ENCODE measurements at places on chromosomes 2 and 18.

GRCh38 chr2:66228128-66228547, 206.8 kb upstream of the MEIS1 start:
- H3K27me3 ChIP-seq = no peaks in the 10 kb centered on the region
- no peaks in the 10 kb centered on the region for H3K4me1 ChIP-seq
- H3K27ac ChIP-seq = no peak overlapping the region
- DNase-seq = no peak

DNA sequence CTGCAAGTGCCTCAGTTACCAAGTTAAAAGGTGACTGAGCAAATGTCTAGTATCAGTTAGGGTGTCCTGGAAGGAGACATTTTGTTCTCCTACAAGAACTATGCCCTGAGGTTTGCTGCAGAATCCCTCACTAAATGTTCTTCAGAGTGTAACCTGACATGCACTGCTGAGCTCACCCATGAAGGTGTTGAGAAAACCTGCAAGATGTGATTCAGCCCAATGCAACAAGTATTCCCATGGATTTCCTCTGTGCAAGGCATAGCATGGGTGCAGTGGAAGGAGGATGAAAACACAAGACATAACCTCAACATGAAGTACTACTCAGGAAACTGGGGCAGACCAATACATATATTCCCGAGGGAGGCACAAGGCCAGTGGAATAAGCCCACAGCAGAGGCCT, 15.4 kb upstream of the UGT1A8 start:
- H3K36me3 ChIP-seq = no peaks in the 10 kb centered on the region
- H3K27ac ChIP-seq = no peak overlapping the region
- DNase-seq = no peak
- H3K27me3 ChIP-seq = peaks cover 11% of the 10 kb centered on the region
- H3K4me3 ChIP-seq = no peak overlapping the region
- H3K4me1 ChIP-seq = no peaks in the 10 kb centered on the region

DNA sequence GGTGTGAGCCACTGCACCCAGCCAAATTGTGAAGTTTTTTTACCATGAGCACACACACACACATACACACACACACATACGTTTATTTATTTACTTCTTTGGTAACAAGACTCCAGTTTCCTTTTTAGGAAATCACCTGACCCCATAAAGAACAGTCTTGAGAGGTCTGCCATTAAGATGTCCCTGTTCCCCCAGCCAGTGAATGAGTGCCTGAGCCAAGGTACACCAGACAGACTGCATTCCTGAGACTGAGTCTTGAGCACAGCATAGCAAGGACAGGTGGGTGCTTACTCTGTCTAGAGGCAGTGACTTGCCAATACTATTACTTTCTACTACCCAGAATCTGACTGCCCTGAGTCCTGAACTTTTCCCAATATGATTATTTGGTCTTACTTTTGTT, 167.2 kb upstream of the SATB2 start:
- no peak overlapping the region for H3K4me3 ChIP-seq
- H3K4me1 ChIP-seq = no peaks in the 10 kb centered on the region
- no peak overlapping the region for H3K27ac ChIP-seq
- no peaks in the 10 kb centered on the region for H3K27me3 ChIP-seq

DNA sequence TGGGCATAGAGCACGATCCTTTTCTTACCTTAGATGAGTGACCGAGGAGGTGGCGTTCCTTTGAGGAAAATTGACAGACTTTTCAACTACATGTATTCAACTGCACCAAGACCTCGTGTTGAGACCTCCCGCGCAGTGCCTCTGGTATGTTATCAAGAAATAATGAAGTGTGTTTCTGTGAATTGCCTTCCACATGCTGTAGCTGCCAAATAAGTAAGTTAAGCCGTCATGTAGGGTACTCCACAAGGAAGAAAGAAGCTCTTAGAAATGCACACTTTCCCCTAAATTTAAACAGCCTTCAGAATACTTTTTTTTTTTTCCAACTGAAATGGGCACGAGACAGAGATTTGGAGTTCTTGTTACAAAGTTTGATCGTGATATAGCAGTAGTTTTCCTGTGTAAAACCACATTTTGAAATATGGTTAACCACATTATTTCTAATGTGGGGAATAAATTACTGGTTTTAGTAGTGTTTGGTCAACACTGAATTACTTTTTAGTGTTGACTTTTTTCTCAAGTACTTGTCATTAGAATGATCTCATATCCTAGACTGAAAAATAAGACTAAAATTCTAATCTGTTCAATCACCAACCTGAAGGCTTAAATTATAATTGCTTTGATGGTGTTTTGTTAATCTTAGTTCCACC, 30.5 kb downstream of the PDK1 start:
- H3K27ac ChIP-seq = peak overlapping the region; percentile 70
- H3K27me3 ChIP-seq = no peaks in the 10 kb centered on the region
- no peak overlapping the region for H3K4me3 ChIP-seq
- no peak for DNase-seq

DNA sequence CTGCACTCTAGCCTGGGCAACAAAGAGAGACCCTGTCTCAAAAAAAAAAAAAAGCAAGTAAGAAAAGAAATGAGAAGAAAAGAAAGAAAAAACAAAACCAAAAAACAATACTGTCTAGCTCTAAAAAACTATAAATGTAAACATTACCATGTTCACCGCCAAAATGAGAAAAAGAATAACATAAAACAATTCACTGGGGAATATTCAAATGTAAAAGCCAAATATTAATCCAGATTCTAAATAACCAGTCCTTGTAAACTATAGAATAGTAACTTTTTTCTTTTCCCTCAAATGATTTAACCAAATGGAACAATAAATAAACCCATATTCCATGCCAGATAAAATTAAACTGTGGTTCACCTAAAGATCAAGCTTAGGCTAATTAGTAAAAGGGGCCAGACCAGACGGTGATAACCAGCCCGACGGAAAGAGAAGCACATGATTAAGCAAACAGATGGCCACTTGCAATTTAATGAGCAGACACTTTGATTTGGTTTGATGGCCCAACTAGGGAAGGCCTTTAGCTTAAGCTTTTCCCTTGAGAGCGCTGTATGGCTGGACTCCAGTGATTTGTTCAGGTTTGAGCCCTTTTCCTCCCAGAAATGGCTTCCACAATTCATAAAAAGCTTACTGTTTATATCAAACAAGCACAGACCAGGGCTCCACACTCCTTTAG, 39.4 kb upstream of the ZNF397 start:
- H3K4me1 ChIP-seq = no peaks in the 10 kb centered on the region
- H3K36me3 ChIP-seq = peaks cover 11% of the 10 kb centered on the region
- H3K27me3 ChIP-seq = peaks cover 17% of the 10 kb centered on the region
- no peak overlapping the region for H3K4me3 ChIP-seq

DNA sequence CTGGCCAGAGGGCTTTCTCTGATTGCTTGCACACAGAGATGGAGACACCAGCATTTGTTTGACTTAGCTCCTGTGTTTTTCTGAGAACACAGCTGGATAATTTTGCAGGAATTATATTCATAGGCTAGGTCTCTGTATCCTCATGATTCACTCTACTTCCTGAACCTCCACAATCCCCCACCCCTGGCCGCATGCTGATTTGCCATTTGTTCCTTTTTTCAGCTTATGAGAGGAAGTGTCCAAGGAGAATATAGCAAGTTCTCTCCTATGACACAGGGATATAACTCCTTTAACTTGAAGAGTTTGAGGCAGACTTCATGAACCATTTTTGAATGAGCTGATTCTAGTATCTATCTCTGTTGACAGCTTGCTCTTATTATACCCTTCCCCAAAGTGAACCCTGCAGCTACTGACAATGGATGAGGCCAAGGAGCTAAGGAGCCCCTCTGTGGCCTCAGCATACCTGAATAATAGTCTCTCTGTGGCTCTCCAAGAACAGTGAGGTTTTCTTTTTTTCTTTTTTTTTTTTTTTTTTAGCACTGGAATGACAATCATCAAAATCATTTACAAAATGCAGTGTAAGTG, 15.4 kb downstream of the CAVIN2 start:
- peaks cover 13% of the 10 kb centered on the region for H3K27me3 ChIP-seq
- H3K36me3 ChIP-seq = no peaks in the 10 kb centered on the region
- H3K4me1 ChIP-seq = no peaks in the 10 kb centered on the region
- no peak overlapping the region for H3K27ac ChIP-seq

GRCh38 chr2:2550856-2551255, 219.8 kb upstream of the MYT1L start:
- peaks cover 2% of the 10 kb centered on the region for H3K36me3 ChIP-seq
- no peaks in the 10 kb centered on the region for H3K27me3 ChIP-seq
- no peaks in the 10 kb centered on the region for H3K4me1 ChIP-seq

GRCh38 chr18:37435150-37435867, 130.3 kb downstream of the CELF4 start:
- DNase-seq = no peak
- H3K27me3 ChIP-seq = no peaks in the 10 kb centered on the region
- no peaks in the 10 kb centered on the region for H3K36me3 ChIP-seq
- no peak overlapping the region for H3K4me3 ChIP-seq
- H3K27ac ChIP-seq = no peak overlapping the region

DNA sequence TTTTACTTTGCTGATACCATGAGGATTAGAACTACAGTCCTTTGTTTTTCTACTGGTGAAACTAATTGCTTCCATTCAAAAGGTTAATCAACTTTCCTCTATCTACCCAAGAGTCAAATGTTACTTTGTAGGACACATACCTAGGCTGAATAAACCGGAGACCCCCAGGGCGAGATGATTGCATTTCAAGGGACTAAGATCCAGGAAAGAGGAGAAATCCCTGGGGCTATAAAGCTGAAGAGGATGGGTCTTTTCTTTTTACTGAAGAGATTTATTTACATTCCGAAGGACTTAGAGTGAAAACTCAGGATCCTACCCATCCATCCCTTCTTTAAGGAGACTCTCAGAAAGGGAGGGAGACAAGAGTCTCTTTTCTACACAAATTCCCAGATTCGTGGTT, 331.9 kb downstream of the CDH19 start:
- DNase-seq = no peak
- H3K4me1 ChIP-seq = no peaks in the 10 kb centered on the region
- H3K27ac ChIP-seq = no peak overlapping the region
- peaks cover 5% of the 10 kb centered on the region for H3K36me3 ChIP-seq
- no peak overlapping the region for H3K4me3 ChIP-seq
- no peaks in the 10 kb centered on the region for H3K27me3 ChIP-seq

- H3K4me1 ChIP-seq = peaks cover 90% of the 10 kb centered on the region
- H3K27me3 ChIP-seq = no peaks in the 10 kb centered on the region
- no peak overlapping the region for H3K4me3 ChIP-seq
- DNase-seq = no peak
- peak overlapping the region; percentile 30 for H3K27ac ChIP-seq
Observed at GRCh38 chr2:7845332-7845731, 836.5 kb upstream of the ID2 start.

- H3K27me3 ChIP-seq = no peaks in the 10 kb centered on the region
- no peaks in the 10 kb centered on the region for H3K4me1 ChIP-seq
- no peak overlapping the region for H3K4me3 ChIP-seq
- DNase-seq = no peak
- no peak overlapping the region for H3K27ac ChIP-seq
- no peaks in the 10 kb centered on the region for H3K36me3 ChIP-seq
Observed at GRCh38 chr2:157160111-157160510, 97.4 kb upstream of the GALNT5 start.

DNA sequence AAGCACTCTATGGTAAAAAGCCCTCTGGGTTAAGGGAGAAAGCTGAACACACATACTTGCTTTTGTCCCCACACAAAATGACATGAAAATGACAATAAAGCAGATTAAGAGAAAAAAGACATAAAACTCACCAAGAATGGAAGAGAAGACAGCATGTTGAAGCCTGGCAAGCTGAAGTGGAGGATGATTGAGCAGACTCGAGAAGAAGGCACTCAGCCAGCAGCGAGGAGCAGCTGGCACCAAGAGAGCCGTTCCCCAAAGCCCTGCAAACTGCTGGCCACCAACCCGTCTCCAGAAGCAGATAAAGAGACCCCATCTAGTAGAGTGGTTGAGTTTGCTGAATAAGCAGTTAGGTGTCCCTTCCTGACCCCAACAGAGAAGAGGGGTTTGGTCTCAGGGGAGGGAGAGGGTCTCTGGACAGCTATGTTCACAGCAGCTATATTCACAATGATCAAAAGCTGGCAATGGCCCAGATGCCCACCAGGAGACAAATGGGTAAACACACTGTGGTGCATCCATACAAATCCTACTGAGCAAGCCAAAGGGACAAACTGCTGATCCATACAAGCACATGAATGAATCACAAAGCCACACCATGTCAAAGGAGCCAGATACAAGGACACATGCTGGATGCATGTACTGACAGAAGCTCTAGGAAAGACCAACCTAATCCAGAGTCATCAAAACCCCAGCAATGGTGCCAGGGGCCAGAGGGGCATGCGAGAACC, 36.9 kb downstream of the FAM168B start:
- DNase-seq = no peak
- no peaks in the 10 kb centered on the region for H3K36me3 ChIP-seq
- no peak overlapping the region for H3K4me3 ChIP-seq
- peaks cover 14% of the 10 kb centered on the region for H3K4me1 ChIP-seq

DNA sequence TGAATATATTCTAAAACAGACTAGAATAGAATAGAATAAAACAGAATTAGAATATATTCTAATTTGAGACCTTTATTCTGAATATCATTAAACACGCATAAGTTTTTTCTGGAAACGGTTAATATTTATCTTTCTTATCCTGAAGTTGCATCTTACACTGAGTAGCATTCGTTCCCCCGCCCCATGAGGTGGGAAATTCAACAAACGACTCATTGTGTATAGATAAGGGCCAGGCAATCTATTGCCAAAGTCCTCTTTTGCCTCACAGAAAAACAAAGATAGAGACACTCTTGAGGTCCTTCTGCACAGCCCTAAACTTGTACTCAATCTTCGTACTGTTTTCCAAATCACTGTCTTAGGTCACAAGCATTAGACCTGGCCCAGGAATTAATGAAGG, 98.1 kb downstream of the COL6A3 start:
- H3K27ac ChIP-seq = no peak overlapping the region
- H3K4me1 ChIP-seq = no peaks in the 10 kb centered on the region
- peaks cover 36% of the 10 kb centered on the region for H3K27me3 ChIP-seq
- no peak overlapping the region for H3K4me3 ChIP-seq

GRCh38 chr2:30867385-30867784, 60.1 kb upstream of the CAPN13 start:
- no peaks in the 10 kb centered on the region for H3K27me3 ChIP-seq
- no peak overlapping the region for H3K4me3 ChIP-seq
- no peak overlapping the region for H3K27ac ChIP-seq
- no peak for DNase-seq

GRCh38 chr2:144705328-144706245, 185.7 kb upstream of the ZEB2 start:
- H3K4me1 ChIP-seq = peaks cover 6% of the 10 kb centered on the region
- H3K36me3 ChIP-seq = no peaks in the 10 kb centered on the region
- DNase-seq = no peak
- no peak overlapping the region for H3K4me3 ChIP-seq
- peaks cover 6% of the 10 kb centered on the region for H3K27me3 ChIP-seq
